ENCODE measurements at places on chromosomes 11 and 22. TPM values are rescaled to one million over a fixed set of nuclear protein-coding genes. Genes with fewer than 3 reads are reported as not detected.

- peaks cover 21% of the 10 kb centered on the region for H3K27me3 ChIP-seq
- H3K4me1 ChIP-seq, result no peaks in the 10 kb centered on the region
- ATAC-seq, result no peak
- no peaks in the 10 kb centered on the region for H3K36me3 ChIP-seq
- no peak overlapping the region for H3K4me3 ChIP-seq
Measured at GRCh38 chr11:78685156-78685555, 110.5 kb upstream of the NARS2 start.

- no peaks in the 10 kb centered on the region for H3K27me3 ChIP-seq
- no peaks in the 10 kb centered on the region for H3K36me3 ChIP-seq
- no peak overlapping the region for H3K27ac ChIP-seq
- ATAC-seq, result no peak
- H3K4me3 ChIP-seq, result no peak overlapping the region
Measured at GRCh38 chr11:80495116-80495515, 1054.3 kb upstream of the TENM4 start.

GRCh38 chr11:108500169-108500568 is 2.0 kb upstream of the POGLUT3 start:
- H3K27ac ChIP-seq, result no peak overlapping the region
- peaks cover 5% of the 10 kb centered on the region for H3K36me3 ChIP-seq
- H3K4me1 ChIP-seq, result peaks cover 11% of the 10 kb centered on the region
- H3K4me3 ChIP-seq, result peak overlapping the region; percentile 82
- no peak for ATAC-seq
- no peaks in the 10 kb centered on the region for H3K27me3 ChIP-seq

GRCh38 chr22:39367035-39367434 is 17.2 kb downstream of the SYNGR1 start:
- no peaks in the 10 kb centered on the region for H3K27me3 ChIP-seq
- H3K4me3 ChIP-seq, result no peak overlapping the region
- H3K27ac ChIP-seq, result peak overlapping the region; percentile 4
- no peaks in the 10 kb centered on the region for H3K36me3 ChIP-seq
- ATAC-seq, result no peak
- peaks cover 10% of the 10 kb centered on the region for H3K4me1 ChIP-seq

GRCh38 chr11:8032576-8033304 is 45.6 kb downstream of the EIF3F start:
- H3K27me3 ChIP-seq, result peaks cover 9% of the 10 kb centered on the region
- H3K27ac ChIP-seq, result no peak overlapping the region
- H3K36me3 ChIP-seq, result no peaks in the 10 kb centered on the region
- H3K4me1 ChIP-seq, result no peaks in the 10 kb centered on the region
- H3K4me3 ChIP-seq, result no peak overlapping the region
- no peak for ATAC-seq

DNA sequence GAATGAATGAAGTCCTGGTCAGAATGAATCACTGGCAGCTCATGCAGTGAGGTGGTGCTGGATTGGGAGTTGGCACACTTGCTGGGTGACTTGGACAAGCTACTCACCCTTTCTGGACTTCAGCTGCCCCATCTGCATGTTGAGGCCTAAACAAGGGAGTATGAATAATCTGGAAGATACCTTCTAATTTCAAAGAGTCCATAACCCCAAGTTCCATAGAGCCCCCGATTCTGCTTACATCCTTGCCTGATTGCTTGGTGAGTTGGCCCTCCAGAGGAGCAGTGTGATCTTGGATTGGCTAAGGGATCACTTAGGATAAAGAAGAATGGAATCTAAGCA is 18.3 kb upstream of the ACCSL start:
- no peaks in the 10 kb centered on the region for H3K36me3 ChIP-seq
- H3K4me1 ChIP-seq, result no peaks in the 10 kb centered on the region
- no peak for ATAC-seq
- peaks cover 37% of the 10 kb centered on the region for H3K27me3 ChIP-seq

GRCh38 chr22:29773233-29773632 is 6.1 kb downstream of the UQCR10 start:
- peaks cover 30% of the 10 kb centered on the region for H3K36me3 ChIP-seq
- ATAC-seq, result no peak
- no peak overlapping the region for H3K4me3 ChIP-seq

- no peak overlapping the region for H3K27ac ChIP-seq
- no peak overlapping the region for H3K4me3 ChIP-seq
- peak; percentile 12 for ATAC-seq
- H3K27me3 ChIP-seq, result peaks cover 13% of the 10 kb centered on the region
- peaks cover 5% of the 10 kb centered on the region for H3K4me1 ChIP-seq
- no peaks in the 10 kb centered on the region for H3K36me3 ChIP-seq
Measured at GRCh38 chr22:46476547-46476941, 60.9 kb downstream of the CELSR1 start.

- no peak overlapping the region for H3K4me3 ChIP-seq
- no peak overlapping the region for H3K27ac ChIP-seq
- H3K36me3 ChIP-seq, result no peaks in the 10 kb centered on the region
Measured at GRCh38 chr11:132111838-132112237, 741.4 kb downstream of the NTM start.

- peak overlapping the region; percentile 70 for H3K27ac ChIP-seq
- peaks cover 26% of the 10 kb centered on the region for H3K4me1 ChIP-seq
- H3K27me3 ChIP-seq, result no peaks in the 10 kb centered on the region
- H3K36me3 ChIP-seq, result peaks cover 7% of the 10 kb centered on the region
Measured at GRCh38 chr22:20979243-20979809, 2.8 kb upstream of the LZTR1 start.

GRCh38 chr22:44026630-44027511 is 2.8 kb downstream of the PARVB start:
- peaks cover 18% of the 10 kb centered on the region for H3K36me3 ChIP-seq
- peak overlapping the region; percentile 94 for H3K27ac ChIP-seq
- peak overlapping the region; percentile 82 for H3K4me3 ChIP-seq
- H3K27me3 ChIP-seq, result no peaks in the 10 kb centered on the region

DNA sequence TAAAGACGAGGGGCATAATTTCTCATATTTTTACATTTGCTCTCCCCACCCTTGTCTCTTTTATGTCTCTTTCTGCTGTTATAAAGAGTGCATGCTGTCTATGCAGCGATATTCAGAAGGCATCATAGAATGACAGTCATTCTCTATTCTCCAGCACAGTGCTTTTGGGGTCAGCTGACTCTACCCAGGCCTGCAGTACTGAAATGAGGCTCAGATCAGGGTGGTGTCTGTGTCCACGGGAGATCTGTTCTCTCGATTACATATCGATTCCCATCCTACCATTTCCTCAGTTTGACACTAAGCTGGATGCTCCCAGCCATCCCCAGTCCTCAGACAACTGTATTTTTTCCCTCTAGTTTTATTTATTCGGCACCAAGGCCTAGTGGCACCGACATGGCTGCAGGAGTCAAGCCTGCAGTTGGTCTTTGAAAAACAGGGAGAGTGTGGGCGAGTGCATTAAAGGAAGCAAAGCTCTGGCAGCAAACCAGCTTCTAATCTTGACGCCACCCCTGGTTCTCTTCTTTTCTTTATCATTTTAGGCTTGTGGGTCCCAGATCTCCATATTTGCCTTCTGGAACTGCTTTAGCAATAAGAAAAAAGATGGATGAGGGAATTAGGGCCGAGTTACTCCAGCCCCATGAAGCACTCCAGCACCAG is 71.6 kb upstream of the PICALM start:
- H3K27ac ChIP-seq, result peak overlapping the region; percentile 14
- H3K4me1 ChIP-seq, result peaks cover 35% of the 10 kb centered on the region
- ATAC-seq, result no peak
- no peaks in the 10 kb centered on the region for H3K36me3 ChIP-seq
- H3K4me3 ChIP-seq, result peak overlapping the region; percentile 10

GRCh38 chr11:70445091-70445490 is 46.8 kb downstream of the CTTN start:
- no peak overlapping the region for H3K27ac ChIP-seq
- H3K36me3 ChIP-seq, result peaks cover 7% of the 10 kb centered on the region
- H3K4me3 ChIP-seq, result no peak overlapping the region
- peaks cover 17% of the 10 kb centered on the region for H3K27me3 ChIP-seq

DNA sequence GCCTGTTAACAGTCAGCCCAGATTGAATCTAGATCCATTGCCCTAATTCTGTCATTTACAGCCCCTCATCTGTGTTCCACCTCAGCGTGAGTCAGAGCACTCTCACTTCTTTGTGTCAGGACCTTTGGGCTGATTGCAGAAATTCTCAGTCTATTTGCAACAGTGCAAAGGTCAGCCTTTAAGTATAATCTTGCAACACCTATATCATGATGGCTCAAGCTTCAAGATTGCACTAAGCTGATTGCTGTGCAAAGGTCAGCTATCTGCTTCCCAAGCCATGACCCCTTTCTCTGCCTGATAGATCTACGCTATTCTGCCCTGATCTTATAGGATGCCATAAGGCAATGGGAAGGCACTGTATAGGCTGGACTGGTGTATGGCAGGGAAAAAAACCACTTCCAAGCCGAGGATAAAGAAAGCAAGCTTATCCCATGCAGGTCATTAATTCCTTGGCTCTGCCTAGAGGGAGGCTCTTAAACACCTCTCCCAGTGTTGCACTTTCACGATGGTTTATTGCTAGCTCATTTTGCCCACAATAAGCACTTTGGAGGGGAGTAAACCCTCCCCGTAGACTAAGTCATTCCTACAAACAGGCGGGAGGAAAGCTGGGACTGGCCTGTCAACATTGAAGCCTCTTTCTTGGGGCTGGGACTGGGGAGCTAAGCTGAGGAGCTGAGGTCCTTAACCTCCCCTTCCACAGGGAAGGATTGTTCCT is 100.6 kb downstream of the RRAS2 start:
- no peak overlapping the region for H3K27ac ChIP-seq
- ATAC-seq, result no peak
- no peaks in the 10 kb centered on the region for H3K4me1 ChIP-seq
- H3K4me3 ChIP-seq, result no peak overlapping the region
- peaks cover 14% of the 10 kb centered on the region for H3K36me3 ChIP-seq
- H3K27me3 ChIP-seq, result no peaks in the 10 kb centered on the region

DNA sequence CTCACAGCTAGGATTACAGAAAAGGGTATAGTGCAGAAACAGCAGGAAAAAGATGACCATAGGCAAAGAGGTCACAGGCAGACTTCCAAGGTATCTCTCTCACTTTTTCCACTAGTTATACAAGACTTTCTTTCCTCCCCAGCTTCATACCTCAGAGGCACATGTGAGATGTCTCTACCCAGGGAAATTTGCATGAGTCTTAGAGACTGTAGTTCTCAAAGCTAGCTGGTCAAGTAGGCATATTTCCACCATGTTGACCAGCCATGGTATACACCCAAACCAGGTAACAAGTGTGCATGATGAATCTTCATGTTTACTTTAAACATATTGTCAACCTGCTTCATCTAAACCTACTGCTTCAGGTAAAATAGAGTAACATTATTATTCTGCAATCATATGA is 27.9 kb downstream of the PRMT3 start:
- ATAC-seq, result peak; percentile 42
- H3K27me3 ChIP-seq, result no peaks in the 10 kb centered on the region
- no peaks in the 10 kb centered on the region for H3K4me1 ChIP-seq

GRCh38 chr22:26406118-26406517 is 22.9 kb upstream of the ASPHD2 start:
- H3K27ac ChIP-seq, result no peak overlapping the region
- H3K36me3 ChIP-seq, result no peaks in the 10 kb centered on the region
- H3K27me3 ChIP-seq, result peaks cover 22% of the 10 kb centered on the region
- no peak overlapping the region for H3K4me3 ChIP-seq
- H3K4me1 ChIP-seq, result peaks cover 9% of the 10 kb centered on the region

DNA sequence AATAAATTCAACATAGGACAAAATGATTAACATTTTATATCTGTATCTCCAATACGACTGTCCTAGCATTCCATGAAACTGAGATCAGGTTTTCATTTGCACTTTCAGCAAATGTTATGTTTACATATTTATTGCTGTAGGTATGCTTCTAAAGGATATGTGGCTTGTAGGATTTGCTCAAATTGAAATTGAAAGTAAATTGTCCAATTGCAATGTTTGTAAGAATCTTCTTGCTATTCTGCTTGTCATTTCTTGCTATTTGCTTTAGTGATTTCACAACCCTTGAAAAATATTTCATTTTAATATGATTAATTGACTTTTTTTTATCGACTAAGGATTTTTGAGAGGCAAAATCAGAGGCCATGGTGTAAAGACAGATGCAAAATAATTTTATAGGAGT is 904.2 kb upstream of the RAG2 start:
- H3K27ac ChIP-seq, result no peak overlapping the region
- no peaks in the 10 kb centered on the region for H3K36me3 ChIP-seq
- H3K27me3 ChIP-seq, result no peaks in the 10 kb centered on the region
- ATAC-seq, result no peak
- H3K4me1 ChIP-seq, result no peaks in the 10 kb centered on the region
- no peak overlapping the region for H3K4me3 ChIP-seq

GRCh38 chr11:64489831-64490441 is 101.1 kb upstream of the SLC22A12 start:
- H3K27me3 ChIP-seq, result peaks cover 38% of the 10 kb centered on the region
- no peaks in the 10 kb centered on the region for H3K36me3 ChIP-seq
- peak overlapping the region; percentile 44 for H3K4me3 ChIP-seq
- H3K4me1 ChIP-seq, result peaks cover 14% of the 10 kb centered on the region
- no peak overlapping the region for H3K27ac ChIP-seq
- peak; percentile 62 for ATAC-seq

DNA sequence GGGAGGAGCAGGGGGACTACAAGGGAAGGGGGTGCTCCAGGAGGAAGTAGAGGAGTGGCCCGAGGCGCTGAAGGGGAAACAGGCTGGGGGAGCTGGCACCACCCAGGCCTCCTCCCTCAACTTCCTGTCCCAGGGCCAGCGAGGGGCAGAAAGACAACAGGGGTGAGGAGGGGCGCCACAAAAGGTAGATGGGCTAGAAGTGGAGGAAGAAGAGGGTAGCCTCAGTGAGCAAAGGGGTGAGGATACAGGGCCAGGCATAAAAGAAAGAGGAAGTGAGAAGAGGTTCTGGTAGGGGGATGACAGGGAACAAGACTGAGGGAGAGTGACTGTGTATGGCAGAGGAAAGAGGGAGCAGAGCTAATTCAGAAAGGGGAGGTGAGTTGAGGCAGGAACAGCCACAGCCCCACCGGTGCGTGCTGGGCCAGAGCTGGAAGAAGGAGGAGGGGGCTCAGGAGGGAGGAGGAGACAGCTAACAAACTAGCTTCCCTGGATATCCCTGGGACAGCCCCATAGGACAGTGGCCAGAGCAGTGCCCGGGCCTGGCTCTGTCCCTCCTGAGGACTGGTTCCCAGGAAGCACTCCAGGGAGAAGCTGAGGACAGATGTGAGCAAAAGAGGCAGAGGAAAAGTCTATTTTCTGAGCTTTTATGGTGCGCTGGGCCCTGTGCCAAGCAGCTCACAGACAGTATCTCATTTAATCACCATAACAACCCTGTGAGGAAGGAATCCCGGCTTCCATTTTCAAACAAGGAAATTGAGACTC is 8.5 kb downstream of the DCHS1 start:
- H3K4me1 ChIP-seq, result no peaks in the 10 kb centered on the region
- no peak overlapping the region for H3K27ac ChIP-seq
- no peak overlapping the region for H3K4me3 ChIP-seq
- no peaks in the 10 kb centered on the region for H3K27me3 ChIP-seq

The HSPB2 gene
- not detected for total RNA-seq

The ANKK1 gene
- total RNA-seq, result 0.67 TPM

The PRODH gene
- 1.1 TPM for total RNA-seq

The SPDYC gene
- total RNA-seq, result not detected

The MUC2 gene
- total RNA-seq, result not detected

The OR4D5 gene
- total RNA-seq, result not detected

The CYP2D6 gene
- 5.5 TPM for total RNA-seq

The CDKN1C gene
- total RNA-seq, result 34.8 TPM
